Stimulated activated CD4-positive, alpha-beta T cell treated with anti-CD3 and anti-CD28 coated beads, Interleukin-15, amount 100 ng/mL, for 24 hours (primary cell): ENCODE measurements at places on chromosomes 4 and X.

DNA sequence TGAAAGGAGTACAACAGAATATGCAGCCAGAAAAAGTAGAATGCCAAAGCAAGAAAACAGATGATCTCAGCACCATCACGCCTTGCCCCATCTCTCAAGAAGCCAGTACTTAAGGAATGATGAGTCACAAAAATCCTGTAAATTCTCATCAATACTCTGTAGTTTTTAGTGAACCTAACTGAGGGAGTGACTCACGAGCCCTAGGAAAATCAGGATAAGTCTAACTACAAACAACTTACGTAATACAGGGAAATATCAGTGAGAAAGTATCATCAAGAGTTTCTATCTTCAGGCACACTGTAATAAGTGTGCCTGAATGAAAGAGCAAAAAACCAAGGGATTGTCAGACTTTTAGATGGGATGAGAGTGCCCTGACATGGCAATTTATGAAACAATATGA lies 644.4 kb downstream of the STPG2 start:
- DNase-seq: no peak

- no peak for DNase-seq
Observed at GRCh38 chr4:77220828-77221613, 64.0 kb downstream of the CCNG2 start.

GRCh38 chrX:1300449-1300848 lies 31.8 kb downstream of the CSF2RA start:
- DNase-seq: no peak

GRCh38 chr4:126611900-126612299 lies 1020.9 kb upstream of the INTU start:
- no peak for DNase-seq

DNA sequence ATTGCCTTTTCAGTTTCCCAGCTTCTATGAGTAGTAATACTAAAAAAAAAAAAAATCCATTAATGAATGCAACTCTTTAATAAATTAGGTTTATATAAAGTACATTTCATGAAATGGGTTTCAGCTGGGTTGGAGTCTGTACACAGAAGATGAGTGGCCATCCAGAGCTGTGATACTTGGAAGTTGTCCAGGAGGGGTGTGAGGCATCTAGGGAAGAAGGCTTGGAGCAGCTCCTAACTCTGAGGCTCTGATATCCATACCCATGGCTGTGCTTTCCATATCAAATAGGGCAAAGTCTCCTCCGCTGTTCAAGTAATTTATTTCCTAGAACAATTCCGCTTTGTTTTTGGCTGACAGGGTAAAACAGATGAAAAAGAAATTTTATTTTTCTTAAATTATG lies 423.3 kb upstream of the TENM3 start:
- no peak for DNase-seq
